Muscle of leg (tissue), 16 donors: ENCODE measurements at places on chromosomes 11 and 22. TPM values are rescaled to one million over a fixed set of nuclear protein-coding genes. Genes with fewer than 3 reads are reported as not detected.

SCGB2A2 gene
- polyA plus RNA-seq = not detected

LRRN4CL gene
- 14.8 TPM for polyA plus RNA-seq

DAGLA gene
- polyA plus RNA-seq = 4.3 TPM

TMEM191B gene
- 0.54 TPM for polyA plus RNA-seq

SLCO2B1 gene
- polyA plus RNA-seq = 19.3 TPM

CHRM4 gene
- not detected for polyA plus RNA-seq

SPTBN2 gene
- polyA plus RNA-seq = 19.0 TPM

LIF gene
- polyA plus RNA-seq = 0.80 TPM

MYRF gene
- 1.2 TPM for polyA plus RNA-seq

LARGE1 gene
- polyA plus RNA-seq = 9.3 TPM

MMP3 gene
- not detected for polyA plus RNA-seq

UEVLD gene
- 11.9 TPM for polyA plus RNA-seq

CNGA4 gene
- 0.09 TPM for polyA plus RNA-seq

IFITM5 gene
- polyA plus RNA-seq = not detected

OR51M1 gene
- not detected for polyA plus RNA-seq

MOGAT2 gene
- not detected for polyA plus RNA-seq

SLN gene
- 1,505 TPM for polyA plus RNA-seq

CALCA gene
- not detected for polyA plus RNA-seq
